ENCODE measurements at places on chromosomes 3 and 15.
A peak's percentile ranks its signal among the peaks of the same experiment; 100 is the strongest.

GRCh38 chr15:33608714-33609113, 297.9 kb downstream of the RYR3 start:
- no peak overlapping the region for H3K4me3 ChIP-seq
- no peaks in the 10 kb centered on the region for H3K27me3 ChIP-seq
- DNase-seq = no peak
- peaks cover 17% of the 10 kb centered on the region for H3K36me3 ChIP-seq

- DNase-seq = no peak
- H3K36me3 ChIP-seq = no peaks in the 10 kb centered on the region
- H3K27ac ChIP-seq = no peak overlapping the region
- no peak overlapping the region for H3K4me3 ChIP-seq
- H3K4me1 ChIP-seq = no peaks in the 10 kb centered on the region
Observed at GRCh38 chr15:69762373-69763148, 309.9 kb downstream of the RPLP1 start.

- no peaks in the 10 kb centered on the region for H3K27me3 ChIP-seq
- no peak overlapping the region for H3K4me3 ChIP-seq
- H3K36me3 ChIP-seq = no peaks in the 10 kb centered on the region
- H3K4me1 ChIP-seq = no peaks in the 10 kb centered on the region
Observed at GRCh38 chr3:30042274-30042859, 564.0 kb upstream of the TGFBR2 start.

DNA sequence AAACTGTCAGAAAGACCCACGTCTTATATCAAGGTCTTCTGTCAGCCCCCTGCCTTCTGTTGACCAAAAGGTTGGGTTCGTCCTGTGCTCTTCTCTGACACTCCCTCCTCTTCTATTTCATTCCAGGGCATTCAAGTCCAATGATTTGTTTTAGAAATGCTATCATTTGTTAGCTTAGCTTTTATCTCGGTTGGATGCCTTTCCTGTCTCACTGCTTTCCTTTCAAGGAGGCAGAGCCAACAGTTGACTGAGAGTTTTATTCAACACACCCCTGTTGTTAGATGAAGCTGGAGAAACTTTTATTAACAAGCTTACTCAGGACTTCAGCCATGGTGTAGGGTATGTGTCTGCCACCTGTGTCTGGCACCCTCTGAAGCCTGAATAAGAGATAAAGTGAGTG, 112.0 kb upstream of the SLC7A14 start:
- DNase-seq = no peak
- no peaks in the 10 kb centered on the region for H3K4me1 ChIP-seq
- H3K4me3 ChIP-seq = no peak overlapping the region
- no peak overlapping the region for H3K27ac ChIP-seq
- no peaks in the 10 kb centered on the region for H3K27me3 ChIP-seq

DNA sequence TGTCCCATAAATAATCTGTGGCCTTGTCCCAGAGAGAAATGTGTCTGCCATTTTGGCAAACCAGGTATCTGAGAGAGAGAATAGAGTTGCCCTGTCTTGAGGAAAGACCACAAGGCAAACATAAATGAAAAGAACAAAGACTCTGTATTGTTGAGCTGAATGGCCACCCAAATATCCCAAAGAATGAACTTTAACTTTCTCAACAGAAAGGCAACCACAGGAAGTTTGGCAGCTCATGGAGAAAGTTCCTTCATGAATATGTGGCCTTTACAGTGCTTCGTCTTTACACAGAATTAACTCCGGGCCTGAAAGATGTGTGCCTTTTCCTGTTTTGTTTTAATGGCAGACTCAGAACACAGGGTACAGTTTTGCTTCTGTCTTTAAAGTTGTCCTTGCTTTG, 41.4 kb upstream of the THBS1 start:
- H3K4me3 ChIP-seq = no peak overlapping the region
- H3K4me1 ChIP-seq = no peaks in the 10 kb centered on the region
- no peak overlapping the region for H3K27ac ChIP-seq
- H3K27me3 ChIP-seq = no peaks in the 10 kb centered on the region
- no peaks in the 10 kb centered on the region for H3K36me3 ChIP-seq

GRCh38 chr3:65401359-65402305, 637.1 kb downstream of the MAGI1 start:
- DNase-seq = no peak
- peaks cover 5% of the 10 kb centered on the region for H3K4me1 ChIP-seq
- H3K27me3 ChIP-seq = no peaks in the 10 kb centered on the region
- no peak overlapping the region for H3K4me3 ChIP-seq

- H3K27ac ChIP-seq = no peak overlapping the region
- H3K36me3 ChIP-seq = no peaks in the 10 kb centered on the region
- no peaks in the 10 kb centered on the region for H3K27me3 ChIP-seq
- no peaks in the 10 kb centered on the region for H3K4me1 ChIP-seq
- H3K4me3 ChIP-seq = no peak overlapping the region
Observed at GRCh38 chr15:77224352-77224751, 153.4 kb upstream of the TSPAN3 start.

DNA sequence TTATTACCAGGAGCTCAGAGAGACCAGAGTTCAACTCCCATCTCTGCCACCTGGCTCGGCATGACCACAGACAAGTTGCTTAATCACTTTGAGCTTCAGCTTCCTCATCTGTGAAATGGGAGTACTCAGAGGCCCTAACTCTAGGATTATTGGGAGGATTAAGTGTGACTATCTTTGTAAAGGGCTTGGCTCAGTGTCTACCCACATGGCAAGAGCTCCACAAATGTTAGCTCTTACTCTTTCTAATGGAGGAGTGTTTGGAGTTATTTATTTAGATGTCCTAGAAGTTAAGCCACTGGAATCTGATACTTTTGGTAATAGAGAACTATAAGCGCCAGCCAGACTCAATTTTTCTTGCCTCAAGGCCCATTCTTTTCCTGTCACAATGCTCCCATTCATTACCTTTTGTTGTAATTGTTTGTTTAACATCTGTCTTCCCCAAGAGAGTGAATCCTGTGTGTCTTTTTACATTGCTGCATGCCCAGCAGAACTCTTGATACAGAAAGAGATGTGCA, 12.3 kb upstream of the LMCD1 start:
- H3K27ac ChIP-seq = peak overlapping the region; percentile 88
- H3K4me1 ChIP-seq = peaks cover 47% of the 10 kb centered on the region
- DNase-seq = peak; percentile 62

- no peak overlapping the region for H3K4me3 ChIP-seq
- H3K27me3 ChIP-seq = no peaks in the 10 kb centered on the region
- DNase-seq = peak; percentile 40
- H3K4me1 ChIP-seq = no peaks in the 10 kb centered on the region
- no peaks in the 10 kb centered on the region for H3K36me3 ChIP-seq
Observed at GRCh38 chr3:185900228-185900627, 37.6 kb downstream of the TRA2B start.

DNA sequence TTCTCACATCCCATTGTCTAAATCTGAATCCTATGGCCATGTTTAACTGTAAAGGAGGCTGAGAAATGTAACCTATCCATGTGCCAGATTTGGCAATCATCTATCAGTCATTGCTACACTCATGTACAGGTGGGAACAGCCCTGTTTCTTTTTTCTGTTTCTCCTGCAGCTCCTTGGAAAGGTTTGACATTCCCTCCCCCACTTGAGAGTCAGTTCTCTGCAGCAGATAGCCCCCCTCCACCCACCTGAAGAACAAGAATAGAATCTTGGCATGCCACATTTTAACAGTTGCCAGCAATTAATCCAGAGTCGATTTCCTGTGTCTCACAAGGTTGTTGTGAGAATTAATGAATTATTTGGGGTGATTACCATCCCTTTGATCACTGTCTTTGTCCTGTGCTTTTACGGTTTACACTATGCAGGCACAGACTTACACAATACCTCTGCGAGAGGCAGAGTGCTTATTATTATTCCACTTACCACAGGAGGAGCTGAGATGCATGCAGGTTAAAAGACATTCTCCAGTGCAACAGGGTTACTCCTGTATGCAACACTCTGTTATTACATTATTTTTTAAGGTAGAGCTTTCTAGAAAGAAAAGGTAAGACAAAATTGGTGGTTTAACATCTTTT, 351.0 kb upstream of the THRB start:
- H3K27ac ChIP-seq = no peak overlapping the region
- no peaks in the 10 kb centered on the region for H3K36me3 ChIP-seq
- H3K4me3 ChIP-seq = no peak overlapping the region
- H3K4me1 ChIP-seq = no peaks in the 10 kb centered on the region

DNA sequence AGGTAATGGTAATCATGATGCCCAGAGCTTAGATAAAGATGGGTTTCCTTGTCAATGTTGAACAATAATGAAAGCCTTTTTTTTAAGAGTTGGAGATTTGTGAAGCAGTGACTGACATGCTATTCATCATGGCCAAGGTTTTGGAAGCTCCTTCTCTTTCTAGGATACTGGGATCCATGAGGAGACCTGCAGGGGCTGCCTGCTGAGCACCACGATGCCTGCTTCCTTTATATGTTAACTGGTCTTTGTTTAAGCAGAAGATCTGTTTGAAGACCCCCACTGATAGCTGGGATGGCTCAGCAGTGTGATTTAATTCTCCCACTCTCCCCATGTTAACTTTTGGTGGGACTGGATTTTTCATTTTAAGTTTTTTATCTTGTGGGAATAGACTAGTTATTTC, 15.8 kb downstream of the RBP1 start:
- H3K36me3 ChIP-seq = no peaks in the 10 kb centered on the region
- H3K4me3 ChIP-seq = no peak overlapping the region
- no peaks in the 10 kb centered on the region for H3K4me1 ChIP-seq
- no peak for DNase-seq

DNA sequence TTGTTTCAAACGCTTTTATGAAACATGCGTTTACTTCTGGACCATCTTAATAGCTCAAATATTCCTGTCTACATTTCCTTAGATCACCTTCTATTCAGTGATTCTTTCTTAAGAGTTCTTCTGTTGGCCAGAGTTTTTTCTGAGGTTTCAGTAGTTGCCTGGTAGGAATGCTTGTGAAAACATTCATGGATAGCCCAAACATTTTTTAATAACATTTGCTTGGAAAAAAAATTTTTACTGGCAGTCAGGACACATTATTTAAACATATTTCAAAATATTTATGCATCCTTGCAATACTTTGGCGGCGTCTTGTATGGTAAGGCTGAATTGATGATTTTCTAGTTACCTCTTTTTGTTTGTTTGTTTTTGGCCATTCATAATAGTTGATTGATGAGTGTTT, 47.4 kb upstream of the ZBTB20 start:
- no peak overlapping the region for H3K4me3 ChIP-seq
- H3K36me3 ChIP-seq = no peaks in the 10 kb centered on the region
- H3K27me3 ChIP-seq = no peaks in the 10 kb centered on the region
- DNase-seq = no peak
- H3K4me1 ChIP-seq = no peaks in the 10 kb centered on the region
- H3K27ac ChIP-seq = no peak overlapping the region

GRCh38 chr3:41237907-41238306, 38.6 kb downstream of the CTNNB1 start:
- no peaks in the 10 kb centered on the region for H3K27me3 ChIP-seq
- no peak overlapping the region for H3K4me3 ChIP-seq
- H3K36me3 ChIP-seq = peaks cover 31% of the 10 kb centered on the region
- no peaks in the 10 kb centered on the region for H3K4me1 ChIP-seq

DNA sequence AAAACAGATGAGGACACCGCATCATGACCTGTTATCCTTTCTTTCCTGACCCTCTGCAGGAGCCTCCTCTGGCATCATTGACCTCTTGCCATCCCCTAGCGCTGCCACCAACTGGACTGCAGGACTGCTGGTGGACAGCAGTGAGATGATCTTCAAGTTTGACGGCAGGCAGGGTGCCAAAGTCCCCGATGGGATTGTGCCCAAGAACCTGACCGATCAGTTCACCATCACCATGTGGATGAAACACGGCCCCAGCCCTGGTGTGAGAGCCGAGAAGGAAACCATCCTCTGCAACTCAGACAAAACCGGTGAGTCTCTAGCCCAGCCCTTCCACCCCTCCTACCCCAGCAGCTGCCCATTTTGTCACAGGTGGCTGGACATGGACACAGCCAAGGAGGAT, 218.4 kb upstream of the TRIM42 start:
- H3K27me3 ChIP-seq = no peaks in the 10 kb centered on the region
- no peak overlapping the region for H3K4me3 ChIP-seq
- H3K36me3 ChIP-seq = no peaks in the 10 kb centered on the region
- DNase-seq = no peak
- no peak overlapping the region for H3K27ac ChIP-seq
- H3K4me1 ChIP-seq = no peaks in the 10 kb centered on the region

DNA sequence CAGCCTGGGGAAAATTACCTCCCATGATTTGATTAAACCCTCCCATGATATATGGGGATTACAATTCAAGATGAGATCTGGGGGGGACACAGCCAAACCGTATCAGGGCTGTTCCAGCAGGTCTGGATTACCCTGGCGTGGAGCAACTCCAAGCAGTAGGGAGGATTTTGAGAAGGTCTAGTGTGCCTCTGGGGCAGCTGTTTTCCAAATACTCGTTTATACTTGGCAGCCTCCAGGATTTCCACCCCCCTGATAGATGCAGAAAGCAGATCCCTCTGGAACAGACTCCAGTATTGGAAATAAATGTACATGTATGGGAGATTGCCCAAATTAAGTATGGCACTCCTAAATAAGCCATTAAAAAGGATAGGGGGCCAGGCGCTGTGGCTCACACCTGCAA, 7.7 kb upstream of the IRAK2 start:
- H3K27me3 ChIP-seq = no peaks in the 10 kb centered on the region
- DNase-seq = no peak
- H3K36me3 ChIP-seq = peaks cover 33% of the 10 kb centered on the region

- H3K27ac ChIP-seq = peak overlapping the region; percentile 41
- H3K4me1 ChIP-seq = peaks cover 8% of the 10 kb centered on the region
- H3K4me3 ChIP-seq = no peak overlapping the region
- DNase-seq = no peak
- no peaks in the 10 kb centered on the region for H3K36me3 ChIP-seq
Observed at GRCh38 chr15:31390029-31390428, 63.4 kb downstream of the KLF13 start.

DNA sequence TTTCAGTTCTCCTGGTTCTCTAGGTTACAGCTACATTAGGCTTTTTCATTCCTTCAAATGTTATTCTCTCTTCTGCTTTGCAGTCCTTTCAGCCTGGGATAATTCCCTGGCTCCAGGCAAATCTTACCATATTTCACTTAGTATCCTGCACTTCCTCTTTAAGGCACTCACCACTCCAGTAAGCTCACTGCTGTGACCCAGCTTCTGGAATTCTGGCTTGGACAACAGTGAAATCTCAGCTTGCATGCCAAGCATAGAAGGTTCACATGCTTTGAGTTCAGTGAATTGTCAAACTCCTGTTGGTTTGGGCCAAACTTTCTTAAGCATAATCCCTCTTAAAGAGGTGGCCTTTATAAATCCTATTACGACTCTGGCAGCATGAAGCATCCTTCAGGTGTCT, 69.4 kb downstream of the SCN10A start:
- no peaks in the 10 kb centered on the region for H3K27me3 ChIP-seq
- no peak overlapping the region for H3K27ac ChIP-seq
- H3K4me1 ChIP-seq = no peaks in the 10 kb centered on the region
- no peaks in the 10 kb centered on the region for H3K36me3 ChIP-seq
- DNase-seq = no peak

- H3K4me1 ChIP-seq = peaks cover 4% of the 10 kb centered on the region
- no peaks in the 10 kb centered on the region for H3K27me3 ChIP-seq
- no peak overlapping the region for H3K27ac ChIP-seq
- no peaks in the 10 kb centered on the region for H3K36me3 ChIP-seq
- DNase-seq = peak; percentile 46
- peak overlapping the region; percentile 59 for H3K4me3 ChIP-seq
Observed at GRCh38 chr15:88704791-88705768, 66.3 kb downstream of the ISG20 start.

Data from psoas muscle (tissue), 8 donors.